Kidney tubule cell (primary cell): ENCODE measurements at places on chromosomes 1 and 21.
A peak's percentile ranks its signal among the peaks of the same experiment; 100 is the strongest.

GRCh38 chr1:234486858-234487840 lies 8.2 kb upstream of the TARBP1 start:
- peak; percentile 65 for DNase-seq

DNA sequence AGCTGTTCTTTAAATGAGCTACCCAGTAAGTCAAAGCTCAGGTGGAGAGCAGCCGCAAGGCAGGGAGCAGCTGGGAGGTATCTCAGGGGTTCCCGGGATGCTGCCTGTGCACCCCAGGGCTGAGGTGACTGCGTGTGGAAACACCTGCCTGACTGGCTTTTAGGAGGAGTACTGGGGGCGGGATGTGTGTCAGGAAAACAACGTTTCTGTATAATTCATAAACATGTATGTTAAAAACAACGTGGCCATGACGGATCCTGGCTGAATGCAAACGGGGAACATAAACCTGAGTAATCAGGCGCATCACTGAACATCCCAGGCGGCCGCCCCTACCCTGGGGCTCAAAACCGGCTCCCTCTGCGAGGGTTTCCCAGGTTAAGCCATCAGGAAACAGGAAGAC lies 1.5 kb downstream of the C1orf159 start:
- no peak for DNase-seq

GRCh38 chr1:80919426-80919825 lies 881.3 kb upstream of the ADGRL2 start:
- DNase-seq = no peak

DNA sequence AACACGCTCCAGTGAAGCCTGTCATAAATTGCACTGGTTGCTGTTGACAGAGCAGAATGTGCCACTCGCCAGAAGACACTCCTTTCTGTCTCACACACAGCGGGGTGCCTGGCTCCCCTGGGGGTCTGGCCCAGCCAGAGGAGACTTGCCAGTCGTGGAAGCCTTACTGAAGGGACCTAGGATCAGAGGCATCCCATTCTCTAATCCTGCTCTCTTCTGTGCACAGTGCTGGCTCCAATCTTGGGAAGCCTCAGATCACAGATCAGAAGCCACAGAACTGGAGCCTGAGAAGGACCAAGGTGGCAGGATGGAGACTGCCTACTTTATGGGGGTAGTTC lies 1.4 kb downstream of the SLC9A1 start:
- DNase-seq = peak; percentile 51

DNA sequence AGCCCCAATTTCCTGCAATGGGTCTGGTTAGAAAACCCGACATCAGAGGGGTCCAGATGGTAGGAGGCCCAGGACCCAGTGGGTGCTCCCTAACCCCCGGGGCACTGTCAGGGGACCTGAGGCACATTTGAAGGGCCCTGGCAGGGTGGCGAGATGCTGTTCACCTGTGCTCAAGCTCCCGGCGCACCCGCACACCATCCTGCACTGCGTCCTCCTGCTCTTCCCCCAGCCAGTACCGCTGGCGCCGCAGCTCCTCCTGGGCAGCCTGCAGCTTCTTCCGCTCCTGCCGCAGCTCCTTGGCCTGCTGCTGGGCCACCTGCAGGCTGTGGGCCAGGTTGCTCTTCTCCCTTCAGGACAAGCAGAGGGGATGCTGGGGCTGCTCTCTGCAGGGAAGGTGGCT lies 36.0 kb downstream of the RNU1-1 start:
- no peak for DNase-seq

GRCh38 chr1:202568410-202568809 lies 141.8 kb downstream of the SYT2 start:
- DNase-seq = no peak
